Retina (tissue), 1 donor: ENCODE measurements at places on chromosomes 5 and 9.

DNA sequence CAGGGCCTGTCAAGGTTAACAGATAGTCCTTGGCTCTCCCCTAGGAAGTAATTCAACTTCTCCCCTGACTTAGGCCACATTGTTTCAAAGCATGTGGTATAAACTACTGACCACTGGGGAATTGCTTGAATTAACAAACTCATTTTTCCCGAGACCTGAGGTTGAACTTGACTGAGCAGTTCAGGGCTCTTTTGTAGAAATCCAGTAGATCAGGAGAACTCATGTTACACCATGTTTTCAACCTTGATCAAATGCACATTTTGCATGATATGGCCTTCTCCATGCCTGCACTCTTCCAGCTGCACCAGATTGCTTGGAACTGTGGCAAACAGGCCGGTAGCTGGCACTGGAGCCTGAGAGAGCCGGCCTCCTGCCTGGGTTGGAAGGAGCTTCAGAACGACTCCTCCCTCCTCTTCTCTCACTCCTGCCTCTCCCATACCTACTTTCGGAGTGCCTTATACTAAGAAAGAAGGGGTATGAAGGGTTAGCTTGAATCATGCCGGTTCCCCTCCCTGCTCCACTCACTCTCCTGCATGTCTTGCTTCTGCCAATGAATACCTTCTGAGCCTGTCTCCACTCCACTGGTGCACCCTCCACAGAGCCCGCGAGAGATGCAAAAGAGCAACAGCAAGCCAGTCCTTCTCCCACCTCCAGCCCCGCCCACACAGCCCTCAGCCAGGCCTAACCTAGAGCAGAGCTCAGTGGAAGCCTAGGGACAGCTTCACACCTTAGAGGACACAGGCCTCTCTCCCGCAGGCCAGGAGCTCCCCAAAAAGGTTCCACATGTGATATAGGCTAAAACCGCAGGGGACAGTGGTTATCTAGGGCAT lies 159.4 kb downstream of the MACROH2A1 start:
- DNase-seq = no peak

DNA sequence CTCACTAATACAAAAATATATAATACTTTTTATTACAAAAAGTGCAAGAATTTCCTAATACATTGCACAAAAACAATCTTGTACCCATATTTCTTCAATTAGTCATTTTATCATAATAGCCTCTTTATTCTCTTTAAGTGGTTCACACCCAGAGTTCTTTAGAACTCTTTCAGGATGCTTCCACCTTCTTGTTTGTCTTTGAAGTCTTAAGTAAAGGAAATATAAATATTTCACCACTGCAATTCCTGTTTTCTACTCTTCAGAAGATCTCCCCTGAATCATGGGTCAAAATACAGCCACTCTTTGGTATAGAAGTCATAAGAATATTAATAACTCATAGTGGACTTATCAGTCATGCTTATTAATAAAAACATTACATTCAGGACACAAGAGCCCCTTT lies 293.0 kb downstream of the ATPSCKMT start:
- no peak for DNase-seq

- no peak for DNase-seq
Measured at GRCh38 chr9:29208670-29209069, 1635.4 kb upstream of the C9orf72 start.

GRCh38 chr5:21212026-21212425 lies 1224.0 kb upstream of the CDH18 start:
- no peak for DNase-seq
